ENCODE measurements at places on chromosomes 5 and 9. TPM values are rescaled to one million over a fixed set of nuclear protein-coding genes. Genes with fewer than 3 reads are reported as not detected.

DNA sequence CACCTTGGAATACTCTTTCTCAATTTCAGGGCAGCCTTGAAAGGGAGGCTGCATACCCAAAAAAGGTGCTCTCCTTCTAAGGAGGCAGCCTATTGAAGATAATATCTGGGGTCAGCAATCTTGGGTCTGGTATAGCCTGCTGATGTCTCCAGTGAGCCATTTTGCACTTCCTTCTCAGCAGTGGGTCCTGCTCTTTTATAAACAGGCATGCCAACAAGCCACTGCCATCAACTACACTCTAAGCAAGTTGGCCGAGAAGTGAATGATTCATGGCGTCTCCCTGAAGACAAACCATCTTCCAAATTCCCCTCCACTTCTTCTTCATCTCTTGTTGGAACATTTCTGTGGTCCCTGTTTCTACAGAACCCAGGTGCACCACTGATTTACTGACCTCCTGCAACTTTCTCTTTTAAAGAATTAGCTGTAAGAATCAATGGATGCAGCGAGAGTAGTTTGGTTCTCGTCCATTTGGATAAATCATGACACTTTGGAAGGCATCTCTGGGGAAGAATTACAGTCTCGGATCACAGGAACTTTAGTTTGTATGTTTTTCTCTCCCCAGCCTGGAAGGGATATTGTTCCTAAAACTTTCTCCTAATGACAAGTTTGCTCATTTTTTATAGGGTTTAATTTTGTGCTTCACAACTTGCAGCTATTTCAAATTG is 108.3 kb downstream of the INSYN2B start:
- DNase-seq: no peak

DNA sequence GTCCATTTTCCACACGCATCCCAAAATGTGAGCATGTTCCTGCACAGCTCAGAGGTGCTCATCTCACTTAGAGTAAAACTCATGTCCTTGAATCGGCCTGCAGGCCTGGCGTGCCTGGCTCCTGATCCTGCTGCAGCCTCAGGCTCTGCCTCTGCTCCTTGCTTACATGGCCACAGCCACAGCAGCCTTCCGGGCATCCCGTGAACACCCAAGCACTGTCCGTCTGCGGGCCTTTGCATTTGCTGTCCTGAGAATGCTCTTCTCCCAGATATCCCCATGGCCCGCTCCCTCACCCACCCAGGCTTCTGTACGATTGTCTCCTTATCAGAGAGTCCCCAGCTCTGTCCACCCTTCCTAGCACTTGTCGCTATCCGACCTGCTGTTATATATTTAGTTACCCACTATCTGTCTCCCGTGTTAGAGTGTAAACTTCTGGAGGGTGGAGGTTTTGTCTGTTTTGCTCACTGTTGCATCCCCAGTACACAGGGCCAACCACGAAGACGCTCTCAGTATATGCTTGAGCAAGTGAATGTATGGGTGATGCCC is 21.9 kb downstream of the FGF18 start:
- DNase-seq: no peak

Gene WDR38
- not detected for total RNA-seq

Gene PHF24
- total RNA-seq: 0.17 TPM

GRCh38 chr9:92341578-92341977 is 15.8 kb downstream of the CENPP start:
- DNase-seq: no peak

- no peak for DNase-seq
Measured at GRCh38 chr9:123990427-123990826, 21.1 kb upstream of the LHX2 start.

- no peak for DNase-seq
Measured at GRCh38 chr9:114522286-114522685, 17.0 kb upstream of the WHRN start.

- DNase-seq: no peak
Measured at GRCh38 chr9:86470326-86470725, 116.1 kb upstream of the TUT7 start.
